ENCODE measurements at places on chromosomes 1 and 21.

DNA sequence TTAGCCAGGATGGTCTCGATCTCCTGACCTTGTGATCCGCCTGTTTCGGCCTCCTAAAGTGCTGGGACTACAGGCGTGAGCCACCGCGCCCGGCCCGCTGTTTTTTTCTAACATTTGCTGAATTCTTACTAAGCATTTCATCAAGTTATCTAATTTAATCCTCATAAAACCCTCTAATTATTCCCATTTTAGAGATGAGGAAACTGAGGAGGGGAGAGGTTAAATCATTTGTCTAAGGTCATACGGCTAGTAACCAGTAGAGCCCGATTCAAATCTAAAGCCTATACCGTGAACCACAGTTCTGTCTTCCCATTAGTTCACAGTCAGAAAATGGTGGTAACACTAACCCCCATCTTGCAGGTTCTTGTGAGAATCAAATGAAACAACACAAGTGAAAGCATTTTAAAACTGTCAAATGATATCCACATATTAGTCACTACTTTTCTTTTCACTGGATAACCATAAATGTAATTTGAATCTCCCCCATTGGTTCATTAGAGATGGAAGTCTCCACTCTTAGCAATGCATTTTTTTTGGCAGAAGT lies 10.6 kb downstream of the HEYL start:
- no peak for DNase-seq

GRCh38 chr1:67764633-67765032 lies 68.6 kb downstream of the GNG12 start:
- no peak for DNase-seq

DNA sequence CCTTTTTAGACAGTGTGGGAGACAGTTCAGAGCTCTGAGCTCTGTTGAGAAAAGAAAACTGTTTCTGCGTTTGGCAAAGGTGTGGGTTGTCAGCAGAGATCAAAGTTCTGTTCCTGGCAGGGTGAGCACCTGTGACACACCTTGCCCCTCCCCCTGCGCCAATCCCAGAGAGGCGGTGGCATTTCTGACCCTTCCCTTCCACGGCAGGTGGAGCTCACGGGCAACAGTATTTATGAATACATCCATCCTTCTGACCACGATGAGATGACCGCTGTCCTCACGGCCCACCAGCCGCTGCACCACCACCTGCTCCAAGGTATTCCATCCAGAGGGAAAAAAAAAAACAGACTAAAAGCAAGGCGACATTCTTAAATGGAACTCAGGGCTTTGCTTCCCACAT lies 20.7 kb downstream of the SIM2 start:
- DNase-seq: no peak

DNA sequence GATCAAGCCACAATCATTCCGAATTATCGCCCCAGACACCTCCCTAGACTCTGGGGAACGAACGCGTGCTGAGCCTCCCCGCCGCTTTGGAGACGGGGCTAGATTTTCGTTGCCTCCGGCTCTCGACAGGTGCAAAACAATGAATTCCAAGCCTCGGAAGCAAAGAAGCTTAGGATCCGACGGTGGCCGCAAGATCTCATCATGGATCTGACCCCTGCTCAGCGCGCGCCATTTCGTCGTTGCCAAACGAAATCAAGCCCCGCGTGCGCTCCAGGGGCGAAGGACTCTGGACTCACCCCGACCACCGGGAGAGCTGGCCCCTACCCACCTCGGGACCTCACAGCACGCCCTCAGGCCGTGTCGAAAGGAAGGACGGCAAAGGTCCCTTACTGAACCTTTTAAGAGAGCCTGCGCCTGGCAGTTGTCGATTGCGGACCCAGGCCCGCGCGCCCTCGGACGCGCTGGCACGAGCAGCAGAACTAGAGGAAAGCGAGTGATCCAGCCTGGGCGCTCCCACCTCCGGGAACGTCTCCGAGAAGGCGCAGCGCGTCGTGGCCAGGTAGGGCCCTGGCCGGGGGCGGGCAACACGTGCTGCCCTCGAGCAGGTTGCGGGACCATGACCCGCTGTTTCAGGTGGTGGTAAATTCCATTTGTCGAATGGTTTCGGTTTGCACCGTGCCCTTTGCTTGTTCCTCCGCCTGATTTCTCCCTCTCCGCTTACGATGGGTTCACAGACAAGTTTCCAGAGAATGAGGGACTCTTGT lies 1.6 kb upstream of the RUNX3 start:
- DNase-seq: peak; percentile 78

- no peak for DNase-seq
Measured at GRCh38 chr21:14712121-14712715, 166.1 kb upstream of the SAMSN1 start.

GRCh38 chr1:65083263-65083896 lies 64.6 kb upstream of the AK4 start:
- DNase-seq: no peak

DNA sequence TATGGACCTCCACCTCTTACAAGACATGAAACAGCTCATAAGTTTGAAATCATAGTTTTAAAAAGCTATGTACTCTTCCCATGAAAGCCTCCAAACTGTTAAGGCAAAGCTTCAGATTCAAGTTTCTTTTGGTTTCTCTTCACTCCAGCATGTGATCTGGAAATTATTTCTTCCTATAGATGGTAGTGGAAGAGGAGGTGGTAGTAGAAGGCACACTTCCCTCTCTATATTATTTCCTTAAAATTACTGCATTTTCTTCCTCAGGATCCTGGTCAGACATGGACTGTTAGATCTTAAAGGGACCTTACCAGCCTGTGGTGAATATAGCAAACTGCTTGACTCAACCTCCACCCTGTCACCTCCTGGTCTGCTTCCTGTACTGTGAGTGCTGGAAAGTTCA lies 31.9 kb downstream of the NHLH2 start:
- DNase-seq: no peak

- DNase-seq: no peak
Measured at GRCh38 chr1:151968791-151969399, 24.8 kb downstream of the S100A10 start.

- no peak for DNase-seq
Measured at GRCh38 chr1:114113411-114114184, 40.1 kb downstream of the SYT6 start.

DNA sequence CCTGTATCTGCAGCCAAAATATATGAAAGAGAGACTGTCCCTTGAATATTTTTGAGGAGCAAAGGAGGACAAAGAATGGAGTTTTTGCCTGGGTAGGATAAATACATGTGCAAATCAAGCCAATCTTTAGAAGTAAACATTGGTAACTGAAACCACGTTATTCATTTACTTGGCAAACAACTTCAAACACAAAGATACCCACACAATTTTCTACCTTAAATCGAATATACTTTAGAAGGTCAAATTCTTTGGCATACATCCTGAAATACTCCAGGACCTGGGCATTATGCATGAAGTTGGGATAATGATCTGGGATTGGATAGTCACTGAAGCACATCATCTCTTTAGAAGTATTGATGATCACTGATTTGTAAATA lies 9.6 kb downstream of the FMO5 start:
- DNase-seq: no peak

GRCh38 chr1:84146411-84147032 lies 2.5 kb downstream of the PRKACB start:
- DNase-seq: no peak

GRCh38 chr1:203954788-203955552 lies 93.6 kb downstream of the SNRPE start:
- DNase-seq: no peak

- DNase-seq: no peak
Measured at GRCh38 chr1:181133441-181133951, 45.0 kb downstream of the IER5 start.

DNA sequence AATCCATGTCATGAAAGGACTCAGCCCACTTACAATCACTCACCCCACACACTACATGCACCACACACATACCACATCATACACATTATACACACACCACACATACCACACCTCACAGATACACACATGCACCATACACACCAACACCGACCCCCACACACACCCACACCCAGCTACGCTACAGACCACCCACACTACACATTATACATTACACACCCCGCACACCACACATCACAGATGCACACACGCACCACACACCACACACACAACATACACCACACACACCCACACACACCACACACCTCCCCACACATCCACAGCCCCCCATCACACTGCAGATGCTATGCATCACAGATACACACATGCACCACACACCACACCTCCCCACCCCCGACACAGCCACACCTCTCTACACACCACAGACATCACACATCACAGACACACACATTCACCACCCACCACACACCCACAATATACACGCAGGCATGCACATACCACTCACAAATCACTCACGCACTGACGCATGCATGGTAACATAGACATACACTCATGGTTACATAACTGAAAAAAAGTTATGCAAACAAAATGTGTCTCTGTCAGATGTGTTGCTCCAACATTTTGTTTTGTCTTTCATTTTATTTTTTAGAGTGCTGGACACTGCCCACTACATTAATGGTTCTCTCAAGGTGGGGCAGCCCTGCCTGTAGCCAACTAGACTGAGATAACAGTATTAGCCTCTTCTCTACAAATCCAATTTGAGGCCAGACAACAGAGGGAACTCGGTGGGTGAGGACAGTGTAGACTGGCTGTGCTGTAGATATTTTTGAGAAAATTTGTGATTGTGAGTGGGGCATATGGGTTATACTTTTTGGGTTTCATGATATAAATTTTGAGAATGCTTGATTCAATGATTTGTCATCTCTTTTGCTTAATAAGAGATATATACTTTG lies 15.2 kb upstream of the PGBD2 start:
- DNase-seq: no peak

DNA sequence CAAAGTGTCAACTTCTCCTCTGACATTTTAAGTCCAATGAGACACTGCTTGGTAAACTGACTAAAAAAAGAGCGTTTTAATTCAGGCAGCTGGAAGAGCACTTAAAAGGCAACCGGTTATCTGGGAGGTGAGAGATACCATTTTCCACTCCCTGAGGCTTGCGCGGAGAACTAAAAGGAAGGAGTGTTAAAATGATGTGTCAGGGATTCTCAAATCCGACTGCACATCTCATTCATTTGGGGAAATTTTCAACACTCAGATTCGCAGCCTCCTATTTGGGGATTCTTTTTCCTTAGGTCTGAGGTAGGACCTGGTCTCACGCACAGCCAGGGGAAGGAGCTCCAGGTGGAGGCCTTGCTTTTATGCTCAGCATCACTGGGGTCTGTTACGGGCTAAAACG lies 153.9 kb downstream of the GABPA start:
- no peak for DNase-seq

DNA sequence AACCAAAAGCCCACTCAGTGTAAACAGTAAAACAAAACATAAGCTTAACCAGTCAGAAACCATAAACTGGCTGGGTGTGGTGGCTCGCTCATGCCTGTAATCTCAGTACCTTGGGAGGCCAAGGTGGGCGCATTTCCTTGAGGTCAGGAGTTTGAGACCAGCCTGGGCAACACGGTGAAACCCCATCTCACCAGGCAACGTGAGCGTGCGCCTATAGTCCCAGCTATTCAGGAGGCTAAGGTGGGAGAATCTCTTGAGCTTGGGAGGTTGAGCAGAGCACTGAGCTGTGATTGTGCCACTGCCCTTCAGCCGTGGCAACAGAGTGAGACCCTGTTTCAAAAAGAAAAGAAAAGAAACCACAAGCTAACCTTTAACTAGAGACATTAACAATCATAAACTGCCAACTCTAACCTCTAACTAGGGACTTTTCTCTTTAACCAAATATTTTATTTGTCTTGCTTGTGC lies 13.1 kb upstream of the PRRC2C start:
- DNase-seq: no peak

- no peak for DNase-seq
Measured at GRCh38 chr1:99229122-99229521, 35.2 kb upstream of the PLPPR4 start.

DNA sequence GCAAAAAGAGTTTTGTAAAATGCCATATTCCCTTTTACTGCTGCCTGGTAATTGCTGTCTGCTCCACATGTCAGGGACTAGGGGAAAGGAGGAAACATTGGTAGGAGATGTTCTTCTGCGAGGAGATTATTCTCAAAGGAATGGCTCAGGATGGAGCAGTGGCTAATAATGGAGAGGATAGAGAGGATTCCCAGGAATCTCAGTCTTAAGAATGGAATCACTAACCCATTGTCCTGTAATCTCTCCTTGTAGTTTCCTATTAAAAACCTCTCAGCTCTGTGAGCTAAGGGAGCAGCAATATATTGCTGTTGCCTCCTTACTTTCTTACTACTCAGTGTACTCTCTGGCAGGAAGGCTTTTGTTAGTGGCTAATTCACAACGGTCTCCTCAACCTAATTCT lies 175.4 kb downstream of the HS2ST1 start:
- DNase-seq: no peak

DNA sequence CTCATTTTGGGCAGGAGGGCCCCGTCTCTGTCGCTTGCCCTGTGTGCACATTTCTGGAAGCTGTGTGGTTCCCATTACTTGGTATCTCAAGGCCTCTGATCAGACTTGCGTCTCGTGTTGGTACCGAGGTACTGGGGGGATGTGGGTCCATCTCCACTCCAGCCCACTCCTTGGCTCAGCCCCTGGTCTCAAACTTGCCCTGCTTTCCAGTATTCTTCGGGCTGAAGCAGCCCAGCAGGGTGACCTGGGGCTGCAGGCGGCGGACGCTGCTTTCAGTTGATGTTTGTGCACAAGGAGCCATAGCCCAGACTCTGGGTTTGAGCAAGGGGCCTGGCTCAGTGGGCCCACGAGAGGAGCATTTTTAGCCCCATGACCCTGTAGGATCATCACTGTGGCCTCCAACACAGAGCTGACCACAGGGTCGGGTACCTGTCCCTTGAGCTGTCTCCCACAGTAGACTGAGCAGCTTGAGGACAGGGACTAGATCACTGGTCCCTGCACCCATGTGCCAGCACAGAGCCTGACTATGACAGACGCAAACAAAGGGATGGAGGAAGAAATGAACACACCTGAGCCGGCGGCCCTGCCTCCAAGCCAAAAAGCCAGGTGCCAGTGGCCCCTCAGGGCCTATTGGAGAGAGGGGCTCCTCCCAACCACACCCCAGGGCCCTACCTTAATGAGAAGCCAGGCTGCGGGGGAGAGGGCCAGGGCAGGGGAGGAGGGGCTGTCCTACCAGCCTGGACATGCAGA lies 46.8 kb downstream of the CHD5 start:
- no peak for DNase-seq

DNA sequence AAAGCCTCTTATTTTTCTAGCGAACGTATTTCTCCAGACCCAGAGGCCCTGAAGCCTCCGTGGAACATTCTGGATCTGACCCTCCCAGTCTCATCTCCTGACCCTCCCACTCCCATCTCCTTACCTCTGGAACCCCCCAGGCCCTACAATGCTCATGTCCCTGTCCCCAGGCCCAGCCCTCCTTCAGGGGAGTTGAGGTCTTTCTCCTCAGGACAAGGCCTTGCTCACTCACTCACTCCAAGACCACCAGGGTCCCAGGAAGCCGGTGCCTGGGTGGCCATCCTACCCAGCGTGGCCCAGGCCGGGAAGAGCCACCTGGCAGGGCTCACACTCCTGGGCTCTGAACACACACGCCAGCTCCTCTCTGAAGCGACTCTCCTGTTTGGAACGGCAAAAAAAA lies 68.7 kb downstream of the ALPL start:
- no peak for DNase-seq

DNA sequence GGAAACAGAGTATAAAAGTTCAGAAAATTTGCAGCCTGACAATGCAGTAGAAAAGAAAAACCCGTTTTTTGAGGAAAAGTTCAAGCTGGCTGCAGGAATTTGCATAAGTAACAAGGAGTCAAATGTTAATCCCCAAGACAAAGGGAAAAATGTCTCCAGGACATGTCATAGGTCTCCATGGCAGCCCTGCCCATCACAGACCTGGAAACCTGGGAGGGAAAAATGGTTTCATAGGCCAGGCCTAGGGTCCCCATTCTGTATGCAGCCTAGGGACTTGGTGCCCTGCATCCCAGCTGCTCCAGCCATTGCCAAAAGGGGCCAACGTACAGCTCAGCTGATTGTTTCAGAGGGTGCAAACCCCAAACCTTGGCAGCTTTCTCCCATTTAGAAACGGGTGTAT lies 3.6 kb upstream of the KCNT2 start:
- DNase-seq: no peak
